ENCODE measurements at places on chromosomes 13 and 19.

- no peak for DNase-seq
Observed at GRCh38 chr13:20826843-20827560, 53.2 kb upstream of the EEF1AKMT1 start.

- DNase-seq: no peak
Observed at GRCh38 chr19:35872180-35872579, 3.8 kb downstream of the APLP1 start.

DNA sequence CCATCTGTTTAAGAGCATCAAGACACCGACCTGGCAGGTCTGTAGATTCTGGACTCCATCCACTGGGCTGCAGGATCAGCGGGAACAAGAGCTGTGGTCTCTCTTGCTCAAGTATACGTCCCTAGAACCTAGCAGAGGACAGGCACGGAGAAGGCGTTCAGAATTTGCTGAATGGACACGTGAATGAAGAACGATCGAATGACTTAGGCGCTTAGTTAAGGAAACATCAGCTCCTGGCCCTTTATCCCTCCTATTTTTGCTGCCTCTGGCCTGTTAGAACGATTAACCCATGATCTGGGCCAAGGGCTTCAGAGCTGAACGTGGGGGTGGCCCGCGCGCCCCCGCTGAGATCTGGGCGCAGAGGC lies 953 bp downstream of the DZIP1 start:
- DNase-seq: no peak

DNA sequence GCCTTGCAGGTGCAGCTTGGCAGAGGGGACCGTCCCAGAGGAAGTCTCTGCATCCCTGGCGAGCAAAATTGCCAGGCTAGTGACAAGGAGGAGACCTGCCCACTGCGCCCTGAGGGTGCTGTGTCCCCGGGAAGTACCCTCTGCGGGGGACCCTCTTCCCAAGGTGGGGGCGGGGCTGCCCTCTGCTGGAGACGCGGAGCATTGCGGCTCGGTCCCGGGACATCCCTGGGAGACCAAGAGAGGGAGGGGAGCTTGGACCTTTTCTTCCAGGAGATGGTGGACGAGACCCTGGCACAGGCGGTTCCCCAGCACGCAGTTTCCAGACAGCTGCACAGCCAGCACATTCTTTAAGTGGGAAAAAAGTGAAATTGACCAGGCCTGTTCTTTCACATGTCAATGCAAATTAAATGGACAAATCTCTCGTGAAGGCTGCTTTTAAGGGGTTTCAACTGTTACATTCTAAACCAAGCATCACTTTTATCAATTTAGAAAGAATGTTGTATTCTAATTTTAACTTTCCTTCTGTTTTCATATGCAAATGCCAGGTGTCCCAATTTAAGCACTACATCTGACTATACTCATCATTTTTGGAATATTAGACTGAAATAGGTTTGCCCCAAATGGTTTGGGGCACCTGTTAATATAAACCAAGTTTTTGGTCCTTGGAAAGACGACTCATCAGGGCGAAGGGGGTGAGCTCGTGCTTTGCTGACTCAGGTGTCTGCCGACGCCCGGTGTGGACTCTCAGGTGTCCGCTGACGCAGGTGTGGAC lies 60.7 kb downstream of the MCF2L start:
- DNase-seq: peak; percentile 59

DNA sequence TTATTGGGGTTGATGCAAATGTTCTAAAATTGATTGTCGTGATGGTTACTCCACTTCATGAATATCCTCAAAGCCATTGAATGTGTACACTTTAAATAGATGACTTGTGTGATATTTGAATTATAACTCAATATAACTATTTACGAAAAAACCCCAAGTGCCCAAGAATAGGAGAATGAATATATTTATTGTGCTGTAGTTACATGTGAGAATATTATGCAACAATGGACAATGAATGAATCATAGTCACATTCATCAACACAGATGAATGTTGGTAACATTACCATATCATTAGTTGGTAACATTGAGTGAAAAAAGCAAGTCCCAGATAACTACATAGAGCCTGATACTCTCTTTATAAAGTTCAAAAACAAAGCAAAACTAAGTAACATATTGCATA lies 127.8 kb upstream of the UBL3 start:
- no peak for DNase-seq

DNA sequence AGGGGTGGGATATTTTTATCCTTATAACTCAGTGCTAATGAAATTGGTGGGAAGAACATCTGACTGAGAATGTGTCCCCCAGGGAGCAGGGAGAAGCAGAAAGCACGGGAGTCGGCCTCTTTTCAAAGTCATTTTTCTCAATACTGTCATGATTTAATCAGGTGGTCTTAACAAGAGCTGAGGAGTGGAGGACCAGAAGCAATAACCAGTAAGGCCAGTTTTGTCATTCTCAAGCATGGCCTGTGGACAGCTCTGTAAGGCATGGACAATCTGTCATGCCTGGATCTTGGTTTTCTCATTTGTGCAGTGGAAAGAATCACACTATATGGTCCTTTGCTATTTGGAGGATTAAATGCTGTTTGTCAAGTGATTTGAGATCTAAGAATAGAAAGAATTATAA lies 99.7 kb downstream of the TNFSF11 start:
- DNase-seq: no peak

GRCh38 chr19:28466107-28467045 lies 746.6 kb downstream of the UQCRFS1 start:
- peak; percentile 79 for DNase-seq

GRCh38 chr13:99442273-99442895 lies 58.9 kb upstream of the TM9SF2 start:
- DNase-seq: no peak

DNA sequence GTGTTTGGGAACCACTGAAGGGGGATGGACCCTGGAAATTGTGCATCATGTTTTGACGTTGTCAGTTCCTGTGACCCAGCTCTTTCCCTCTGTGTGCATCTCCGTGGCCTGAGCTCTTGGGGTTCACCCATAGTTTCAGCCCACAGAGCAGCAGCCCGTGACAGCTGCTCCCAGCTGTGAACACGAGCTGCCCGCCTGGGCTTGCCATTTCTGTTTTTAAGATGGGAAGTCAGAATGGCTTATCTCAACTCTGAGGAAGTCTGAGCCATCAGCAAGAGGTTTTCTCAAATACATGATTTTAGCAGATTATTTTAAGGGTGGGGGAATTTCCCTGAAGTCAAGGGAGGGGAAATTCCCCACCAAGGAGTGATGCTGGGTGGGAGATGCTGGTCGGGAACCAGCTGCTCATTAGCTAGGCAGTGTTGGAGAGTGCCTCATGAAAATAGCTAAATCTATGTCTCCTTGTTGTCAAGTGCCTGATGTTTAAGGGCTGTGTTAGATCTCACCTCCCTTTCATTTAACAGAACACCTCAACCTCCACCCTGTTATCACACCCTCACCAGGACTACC lies 34.8 kb upstream of the C1QTNF9 start:
- DNase-seq: peak; percentile 43

GRCh38 chr13:49343731-49344130 lies 96.0 kb downstream of the CDADC1 start:
- DNase-seq: no peak

GRCh38 chr13:59519819-59520218 lies 643.9 kb downstream of the DIAPH3 start:
- DNase-seq: no peak

DNA sequence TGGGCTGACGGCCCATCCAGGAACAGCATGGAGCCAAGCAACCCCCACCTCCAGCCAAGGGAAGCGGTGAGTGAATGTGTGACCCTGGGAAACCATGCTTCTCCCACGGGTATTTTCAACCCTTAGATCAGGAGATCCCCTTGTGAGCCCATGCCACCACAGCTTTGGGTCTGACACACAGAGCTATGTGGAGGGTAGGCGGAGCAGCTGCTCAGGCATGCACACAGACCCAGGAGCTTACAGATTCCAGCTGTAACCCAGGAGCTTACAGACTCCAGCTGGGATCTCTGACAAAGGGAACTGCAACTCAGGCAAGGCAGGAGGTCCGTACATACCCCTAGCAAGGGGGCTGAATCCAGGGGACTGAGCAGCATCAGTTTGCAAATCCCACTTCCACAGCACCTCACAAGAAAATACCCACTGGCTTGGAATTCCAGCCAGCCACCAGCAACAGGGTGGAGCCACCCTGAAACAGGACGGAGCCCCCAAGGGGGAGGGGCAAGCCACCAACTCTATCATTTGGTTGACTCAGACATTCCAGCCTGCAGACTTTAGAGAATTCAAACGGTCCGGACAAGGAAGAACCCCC lies 40.8 kb upstream of the RFXAP start:
- no peak for DNase-seq

DNA sequence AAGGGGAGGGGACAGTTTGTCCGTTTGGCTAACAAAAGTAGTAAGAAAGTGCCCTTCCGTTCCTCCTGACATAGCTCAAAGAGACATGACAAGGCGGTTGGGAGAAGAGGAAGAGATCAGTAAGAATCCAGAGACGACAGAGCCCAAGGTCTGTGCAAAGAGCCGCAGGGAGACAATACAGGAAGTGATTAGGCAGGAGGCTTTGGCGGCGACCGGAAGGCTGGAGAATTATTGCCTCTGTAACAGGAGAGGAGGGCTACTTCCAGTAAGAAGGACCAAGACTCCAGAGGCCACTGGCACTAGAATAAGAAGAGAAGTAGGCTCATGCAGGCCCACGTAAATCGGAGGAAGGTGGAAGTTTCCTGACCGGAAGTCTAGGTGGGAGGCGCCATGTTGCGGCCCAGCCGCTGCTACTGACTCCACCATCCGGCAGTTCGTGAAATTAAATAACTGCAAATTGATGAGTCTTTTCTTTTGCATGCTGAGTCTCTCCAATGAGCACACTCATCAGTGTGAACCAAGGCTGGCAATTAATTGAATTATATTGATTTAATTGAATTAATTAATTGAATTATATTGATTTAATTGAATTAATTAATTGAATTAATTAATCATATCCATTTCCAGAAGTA lies 9.9 kb downstream of the RFX2 start:
- no peak for DNase-seq

DNA sequence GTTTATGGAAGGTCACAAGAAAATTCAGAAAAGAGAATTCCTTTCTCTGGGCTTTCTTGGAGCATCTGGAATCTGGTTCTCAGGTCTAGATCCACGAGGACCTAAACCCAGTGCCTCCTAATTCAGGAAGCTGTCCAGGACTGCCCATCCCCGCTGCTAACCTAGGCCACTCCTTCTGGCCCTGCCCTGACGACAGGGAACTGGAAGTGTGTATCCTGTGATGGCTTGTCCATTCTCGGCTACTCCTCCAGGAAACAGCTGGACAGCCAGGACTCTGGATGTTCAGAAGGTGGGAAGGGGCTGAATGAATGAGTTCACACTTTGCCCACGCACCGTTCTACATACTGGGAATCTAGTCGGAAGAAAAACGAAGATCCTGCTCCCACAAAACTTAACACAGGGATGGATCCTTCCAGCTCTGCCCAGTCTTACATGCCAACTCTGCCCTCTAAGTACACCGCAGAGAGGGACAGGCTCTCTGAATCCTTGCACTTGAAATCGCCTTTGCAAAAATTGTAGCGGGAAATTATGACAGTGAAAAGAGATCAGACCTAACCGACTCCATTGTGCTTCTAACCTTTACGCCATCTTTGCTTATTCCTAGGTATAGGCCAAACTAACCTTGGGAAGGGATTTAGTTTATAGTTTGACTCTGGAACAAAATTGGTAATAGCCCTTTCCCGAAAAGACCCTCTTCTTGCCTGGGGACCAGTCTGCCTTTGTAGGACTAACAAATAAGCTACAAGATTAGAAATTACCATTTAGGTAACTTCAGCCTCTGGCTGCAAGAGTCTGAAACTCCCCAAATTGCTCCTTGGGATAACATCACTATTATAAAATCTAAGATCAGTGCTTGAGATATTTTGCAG lies 1.8 kb downstream of the LSM4 start:
- DNase-seq: no peak

- no peak for DNase-seq
Observed at GRCh38 chr13:113735750-113736149, 23.3 kb upstream of the TMEM255B start.

- no peak for DNase-seq
Observed at GRCh38 chr13:32804673-32805230, 211.5 kb upstream of the KL start.

DNA sequence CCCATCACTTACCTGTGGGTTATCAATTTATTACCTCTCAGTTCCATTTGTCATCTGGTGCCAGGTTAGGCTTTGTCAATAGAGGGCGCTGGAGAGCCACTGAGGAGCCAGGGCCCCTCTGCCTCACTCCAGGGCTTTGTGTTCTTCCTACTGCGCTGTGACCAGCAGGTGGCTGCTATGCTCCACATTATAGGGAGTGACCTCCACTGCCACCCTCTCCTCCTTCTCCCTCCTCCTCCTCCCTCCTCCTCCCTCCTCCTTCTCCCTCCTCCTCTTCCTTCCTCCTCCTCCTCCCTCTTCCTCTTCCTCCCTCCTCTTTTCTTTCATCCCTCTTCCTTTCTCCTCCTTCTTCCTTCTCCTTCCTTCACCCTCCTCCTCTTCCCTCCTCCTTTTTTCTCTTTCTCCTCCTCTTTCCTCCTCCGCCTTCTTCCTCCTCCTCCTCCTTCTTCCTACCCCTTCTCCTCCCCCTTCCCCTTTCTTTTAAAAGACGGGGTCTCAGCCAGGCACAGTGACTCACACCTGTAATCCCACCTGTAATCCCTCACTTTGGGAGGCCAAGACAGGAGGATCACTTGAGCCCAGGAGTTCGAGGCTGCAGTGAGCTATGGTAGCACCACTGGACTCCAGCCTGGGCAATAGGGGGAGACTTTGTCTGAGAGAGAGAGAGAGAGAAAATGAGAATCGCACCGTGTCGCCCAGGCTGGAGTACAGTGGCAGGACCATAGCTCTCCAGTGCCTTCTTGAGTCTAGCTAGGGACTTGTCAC lies 10.3 kb upstream of the ZBTB32 start:
- peak; percentile 94 for DNase-seq

DNA sequence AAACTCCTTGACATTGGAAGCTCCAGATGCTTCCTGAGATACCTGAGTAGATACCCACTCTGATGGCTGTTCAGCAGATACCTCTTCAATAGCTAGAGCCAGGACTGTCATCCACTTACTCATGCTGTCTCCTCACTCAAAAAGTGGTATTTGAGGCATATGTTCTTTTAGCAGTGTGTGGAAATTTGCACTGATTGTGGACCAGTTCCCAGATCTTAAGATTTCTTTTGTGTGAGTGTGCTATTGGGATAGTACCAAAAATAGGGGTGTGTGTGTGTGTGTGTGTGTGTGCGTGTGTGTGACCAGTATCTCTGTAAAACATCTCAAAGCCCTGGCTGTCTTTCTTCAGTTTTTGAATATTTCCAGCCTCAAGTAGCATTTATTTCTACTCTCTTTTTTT lies 108.3 kb downstream of the SLITRK5 start:
- no peak for DNase-seq

GRCh38 chr19:36013280-36014011 lies 567 bp downstream of the ALKBH6 start:
- peak; percentile 12 for DNase-seq
